ENCODE measurements at places on chromosomes 4 and X.

GRCh38 chr4:169675825-169676224 is 55.4 kb downstream of the CLCN3 start:
- no peak for DNase-seq

DNA sequence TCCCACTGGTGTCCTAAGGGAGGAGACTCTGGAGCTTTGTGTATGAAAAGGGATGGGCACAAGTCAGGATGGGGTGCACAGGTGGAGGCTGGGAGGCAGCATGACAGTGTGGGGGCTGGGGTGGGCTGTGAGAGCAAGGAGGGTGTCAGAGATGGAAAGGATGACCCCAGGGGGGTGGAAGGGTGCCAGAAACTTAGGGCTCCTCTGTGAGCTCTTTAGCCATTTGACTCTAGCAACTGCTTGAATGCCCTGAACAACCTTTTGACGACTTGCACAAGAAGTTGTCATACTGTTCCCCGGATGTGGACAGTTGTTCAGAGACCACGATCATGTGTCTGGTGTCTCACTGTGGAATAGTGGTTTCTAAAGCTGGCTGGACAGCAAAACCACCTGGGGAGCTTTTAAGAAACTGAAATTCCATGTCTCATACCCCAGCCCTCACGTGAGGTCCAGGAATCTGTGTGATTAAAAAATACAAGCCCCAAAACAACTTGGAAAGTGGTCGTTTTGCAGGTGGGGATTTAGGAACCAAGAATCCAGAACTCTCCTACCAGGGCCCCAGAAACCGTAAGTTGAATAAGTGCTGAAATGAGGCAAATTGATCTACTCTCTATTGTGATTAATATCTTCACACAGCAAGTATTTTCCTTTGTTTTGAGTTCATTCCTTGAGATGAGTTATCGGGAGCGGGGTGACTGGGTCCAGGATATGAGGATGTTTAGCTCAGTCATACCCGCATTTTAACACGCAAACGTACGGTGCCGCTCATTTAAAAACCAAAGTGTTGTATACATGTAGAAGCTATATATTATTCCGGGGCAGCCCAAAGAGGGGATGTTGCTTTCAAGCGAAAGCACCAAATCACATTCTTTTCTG is 3.4 kb downstream of the RHOH start:
- DNase-seq: peak; percentile 20

- DNase-seq: peak; percentile 3
These were observed 260.2 kb downstream of the IL1RAPL1 start for GRCh38 chrX:28847423-28847822.

DNA sequence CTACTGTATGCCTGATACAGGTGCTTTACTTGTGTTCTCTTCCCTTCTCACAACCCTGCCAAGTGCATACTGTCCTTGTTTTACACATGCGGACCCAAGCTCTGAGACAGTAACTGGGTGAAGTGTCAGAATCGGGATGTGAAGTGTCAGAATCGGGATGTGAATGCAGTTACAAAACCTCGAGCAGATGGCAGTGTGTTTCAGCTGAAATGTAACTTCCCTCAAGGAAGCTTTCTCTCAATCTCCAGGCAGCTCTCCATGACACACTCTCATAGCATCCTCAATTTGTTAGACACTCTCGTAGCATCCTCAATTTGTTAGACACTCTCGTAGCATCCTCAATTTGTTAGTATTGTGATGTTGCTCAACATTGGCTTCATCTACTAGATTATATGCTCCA is 1.1 kb upstream of the HPSE start:
- DNase-seq: no peak

All from fibroblast of skin of right biceps (primary cell).